ENCODE measurements at places on chromosomes 4 and X.

GRCh38 chrX:25519258-25519657 lies 503.5 kb upstream of the ARX start:
- no peak for DNase-seq

- no peak for DNase-seq
These were observed 61.9 kb upstream of the NFKB1 start for GRCh38 chr4:102439236-102439614.

DNA sequence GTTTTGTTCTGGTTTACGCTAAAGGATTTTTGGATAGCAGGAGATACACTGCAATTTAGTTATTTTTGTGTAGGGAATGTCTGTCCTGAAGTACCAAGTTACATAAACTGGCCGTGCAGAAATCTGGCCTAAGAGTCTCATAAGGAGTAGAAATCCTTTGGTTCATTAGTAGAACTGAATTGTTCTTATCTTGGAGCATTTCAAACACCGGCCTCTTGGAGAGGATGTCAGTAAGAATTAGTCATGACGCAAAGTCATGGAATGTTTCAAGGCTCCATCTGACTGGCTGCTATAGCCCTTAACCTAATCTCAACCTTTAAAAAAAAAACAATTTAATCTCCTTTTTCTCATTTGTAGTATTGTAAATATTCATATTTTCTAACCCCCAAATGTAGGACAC lies 15.2 kb downstream of the PDLIM3 start:
- no peak for DNase-seq

- no peak for DNase-seq
These were observed 46.8 kb downstream of the USP46 start for GRCh38 chr4:52612341-52612740.

- DNase-seq: no peak
These were observed 2.0 kb downstream of the NYX start for GRCh38 chrX:41449131-41449530.

DNA sequence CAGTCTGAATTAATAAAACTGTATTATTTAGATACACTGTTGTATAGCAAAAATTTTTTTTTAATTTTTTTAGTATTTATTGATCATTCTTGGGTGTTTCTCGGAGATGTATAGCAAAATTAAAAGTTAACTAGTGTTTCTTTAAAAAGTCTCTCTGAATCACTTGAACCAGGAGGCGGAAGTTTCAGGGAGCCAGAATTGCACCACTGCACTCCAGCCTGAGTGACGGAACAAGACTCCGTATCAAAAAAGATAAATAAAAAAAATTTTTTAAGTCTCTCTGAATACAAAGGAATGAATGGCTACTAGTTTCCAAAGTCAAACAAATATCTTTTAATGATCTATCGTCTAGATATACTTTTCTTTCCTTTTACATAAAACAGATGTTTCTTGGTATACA lies 64.4 kb downstream of the ELF2 start:
- no peak for DNase-seq

DNA sequence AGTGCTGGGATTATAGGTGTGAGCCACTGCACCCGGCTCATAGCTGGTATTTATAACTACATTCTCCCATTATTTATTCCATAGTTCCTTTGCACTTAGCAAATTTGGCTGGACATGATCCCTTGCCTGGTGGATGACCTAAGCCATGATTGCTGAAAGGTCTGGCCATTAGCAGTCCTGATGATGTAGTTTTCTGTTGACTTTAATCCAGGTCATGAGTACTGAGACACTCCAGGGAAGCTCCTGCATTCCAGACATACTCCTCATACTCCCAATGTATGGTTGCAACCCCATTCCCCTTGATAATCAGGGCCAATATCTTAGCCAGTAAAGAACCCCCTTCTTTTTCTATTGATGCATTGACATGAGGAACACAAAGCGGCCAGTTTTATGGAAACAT lies 24.4 kb upstream of the MGST2 start:
- no peak for DNase-seq

DNA sequence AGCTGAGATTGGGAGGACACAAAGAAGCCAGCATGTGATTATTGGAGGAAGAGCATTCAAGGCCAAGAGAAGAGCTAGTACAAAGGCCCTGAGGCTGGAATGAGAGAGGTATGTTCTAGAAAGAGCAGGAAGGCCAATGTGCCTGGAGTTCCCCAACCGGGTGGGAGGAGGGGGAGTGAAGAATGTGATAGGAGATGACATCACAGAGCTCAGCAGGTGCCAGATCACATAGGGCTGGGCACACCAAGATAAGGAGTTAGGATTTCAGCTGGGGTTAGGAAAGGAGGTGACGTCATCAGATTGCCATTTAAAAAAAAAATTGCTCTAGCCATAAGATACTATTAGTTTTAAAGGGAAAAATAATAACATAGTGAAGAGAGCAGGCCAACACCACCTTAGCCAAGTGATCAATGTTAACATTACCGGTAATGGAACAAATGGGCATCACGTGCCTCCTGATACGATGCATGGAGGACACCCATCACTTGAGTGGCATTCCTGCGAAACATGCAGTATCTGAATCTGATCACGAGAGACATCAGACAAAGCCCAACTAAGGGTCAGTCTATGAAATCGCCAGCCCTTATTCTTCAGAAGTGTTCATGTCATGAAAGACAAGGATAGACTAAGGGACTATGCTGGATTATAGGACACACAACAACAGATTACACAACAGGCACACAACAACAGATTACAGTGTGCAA lies 344.3 kb downstream of the BCOR start:
- DNase-seq: no peak

GRCh38 chr4:152014280-152014679 lies 253.5 kb upstream of the GATB start:
- no peak for DNase-seq

DNA sequence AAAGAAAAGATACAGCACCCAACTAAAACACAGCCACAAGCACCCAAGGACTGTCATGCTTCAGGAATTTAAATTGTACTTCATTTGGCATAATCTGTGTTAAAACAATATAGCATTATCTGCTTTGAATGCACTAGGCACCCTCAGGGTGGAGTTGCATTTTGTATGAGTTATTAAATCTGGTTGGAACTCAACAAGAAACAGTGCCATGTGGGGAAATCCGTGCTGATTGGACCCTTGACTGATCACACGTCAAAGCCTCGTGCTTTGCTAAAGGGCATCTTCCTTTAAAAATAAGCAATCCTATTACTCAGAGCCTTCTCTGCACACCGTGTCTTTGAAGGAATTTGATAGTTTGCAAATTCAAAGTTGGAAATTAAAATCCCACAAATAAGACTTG lies 35.4 kb downstream of the IGFBP7 start:
- no peak for DNase-seq

DNA sequence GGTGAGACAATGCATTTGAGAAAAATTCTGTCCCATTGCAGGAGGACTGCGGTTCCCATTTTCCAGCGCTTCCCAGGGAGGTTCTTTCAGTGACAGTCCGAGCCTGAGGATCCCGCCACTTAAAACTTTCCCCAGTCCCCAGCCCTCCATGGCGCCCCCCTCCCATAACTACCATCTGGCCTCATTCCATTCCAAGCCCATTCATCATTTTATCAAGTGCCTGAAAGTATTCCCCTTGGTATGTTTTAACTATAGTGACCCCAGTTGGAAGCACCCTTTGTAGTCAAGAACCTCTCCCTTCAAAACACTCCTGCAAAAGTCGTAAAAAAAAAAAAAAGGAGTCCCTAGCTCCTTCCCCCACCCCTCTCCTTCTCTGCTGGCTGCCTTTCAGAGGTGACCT lies 1.2 kb downstream of the RASL11B start:
- DNase-seq: no peak

- no peak for DNase-seq
These were observed 196.1 kb upstream of the GK2 start for GRCh38 chr4:79604152-79604551.

GRCh38 chrX:105653891-105654290 lies 168.4 kb upstream of the NRK start:
- no peak for DNase-seq

- DNase-seq: no peak
These were observed 186.7 kb upstream of the SLITRK2 start for GRCh38 chrX:145630806-145631435.

DNA sequence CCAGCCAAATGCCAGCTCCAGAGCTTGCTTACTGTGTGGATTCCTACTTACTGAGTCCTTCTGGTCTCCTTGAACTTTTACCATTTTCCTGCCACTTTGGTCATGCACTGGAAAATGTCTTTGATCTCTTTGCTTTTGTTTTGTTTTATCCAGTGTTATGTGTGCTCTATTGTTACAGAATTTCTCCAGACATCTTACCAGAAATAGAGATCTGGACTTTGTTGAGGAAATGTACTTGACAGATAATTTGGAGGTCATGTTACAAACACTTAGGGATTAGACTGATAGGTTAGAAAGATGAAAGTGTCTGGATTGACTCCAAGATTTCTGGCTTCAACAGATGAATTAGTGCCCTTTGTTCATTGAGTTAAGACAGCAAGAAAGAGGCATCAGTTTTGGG lies 5.7 kb upstream of the ZNF330 start:
- no peak for DNase-seq

DNA sequence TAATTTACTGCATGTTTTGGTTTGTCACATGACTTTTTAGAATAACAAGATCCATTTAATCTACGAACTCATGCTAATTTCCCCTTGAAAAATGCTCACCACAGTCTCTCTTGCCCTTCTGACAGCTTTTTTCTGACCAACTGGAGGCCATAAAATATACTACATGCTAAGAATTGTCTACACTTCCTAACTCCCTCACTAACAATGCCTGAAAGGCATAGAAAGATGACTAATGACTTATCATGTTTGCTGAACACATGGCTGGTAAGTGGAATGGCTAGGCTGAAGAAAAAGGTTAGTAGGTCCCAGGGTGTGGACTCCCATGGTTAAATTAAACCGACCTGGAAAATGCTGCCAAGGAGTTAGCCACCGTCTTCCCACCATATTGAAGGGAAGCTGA lies 309.9 kb downstream of the SPOCK3 start:
- no peak for DNase-seq

- DNase-seq: no peak
These were observed 298.3 kb downstream of the TRIML1 start for GRCh38 chr4:188437535-188437934.

GRCh38 chr4:108884596-108884995 lies 121.7 kb upstream of the ETNPPL start:
- DNase-seq: no peak

- no peak for DNase-seq
These were observed 182.2 kb downstream of the BMPR1B start for GRCh38 chr4:94939791-94940519.

DNA sequence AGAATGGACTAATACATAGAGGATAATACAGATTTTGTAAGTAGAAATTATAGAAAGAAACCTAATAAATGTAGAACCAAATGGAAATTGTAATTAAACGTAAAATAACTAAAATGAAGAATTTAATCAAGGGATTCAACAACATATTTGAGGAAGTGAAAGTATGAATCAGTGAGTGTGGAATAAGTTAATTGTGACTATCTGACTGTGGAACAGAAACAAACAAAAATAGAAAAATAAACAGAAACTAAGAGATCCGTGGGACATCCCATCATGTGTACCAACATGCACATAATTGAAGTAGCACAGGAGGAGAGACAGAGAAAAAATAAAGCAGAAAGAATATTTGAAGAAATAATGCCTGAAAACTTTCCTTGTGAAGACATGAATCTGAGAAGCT lies 208.6 kb upstream of the TACR3 start:
- no peak for DNase-seq

- no peak for DNase-seq
These were observed 211.8 kb downstream of the PPP3CA start for GRCh38 chr4:101135371-101136010.

- DNase-seq: no peak
These were observed 3.6 kb upstream of the PDE5A start for GRCh38 chr4:119632216-119632615.

DNA sequence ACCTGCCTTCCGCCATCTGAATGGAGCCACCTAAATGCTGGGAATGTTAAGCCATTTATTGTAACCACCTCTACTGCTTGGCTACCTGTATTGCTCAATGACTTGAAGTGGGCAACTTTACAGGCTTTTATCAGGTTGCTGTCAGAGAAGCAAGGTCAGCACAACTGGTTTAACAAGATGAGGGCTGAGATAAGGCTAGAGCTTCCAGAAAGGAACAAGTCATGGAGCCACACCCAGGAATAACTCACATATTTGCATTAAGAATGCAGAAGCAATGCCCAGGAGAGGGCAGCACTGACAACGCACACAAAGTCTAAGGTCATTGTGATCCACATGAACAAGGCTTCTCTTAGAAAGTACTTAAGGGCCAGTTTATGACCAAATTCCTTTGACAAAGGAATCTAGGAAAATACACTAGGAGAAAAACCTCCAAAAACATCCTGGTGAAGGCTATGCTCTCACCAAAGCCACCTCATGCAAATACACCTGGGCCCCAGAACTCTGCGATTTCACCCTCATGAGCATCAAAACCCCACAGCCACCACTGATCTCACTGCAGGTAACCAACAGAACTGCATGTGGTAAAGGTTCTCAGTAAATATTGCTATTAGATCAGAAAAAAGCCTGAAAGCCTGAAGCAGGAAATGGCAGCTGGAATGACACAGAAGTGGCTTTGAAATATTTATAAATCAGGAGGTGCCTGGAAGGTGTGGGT lies 15.0 kb upstream of the STS start:
- no peak for DNase-seq

DNA sequence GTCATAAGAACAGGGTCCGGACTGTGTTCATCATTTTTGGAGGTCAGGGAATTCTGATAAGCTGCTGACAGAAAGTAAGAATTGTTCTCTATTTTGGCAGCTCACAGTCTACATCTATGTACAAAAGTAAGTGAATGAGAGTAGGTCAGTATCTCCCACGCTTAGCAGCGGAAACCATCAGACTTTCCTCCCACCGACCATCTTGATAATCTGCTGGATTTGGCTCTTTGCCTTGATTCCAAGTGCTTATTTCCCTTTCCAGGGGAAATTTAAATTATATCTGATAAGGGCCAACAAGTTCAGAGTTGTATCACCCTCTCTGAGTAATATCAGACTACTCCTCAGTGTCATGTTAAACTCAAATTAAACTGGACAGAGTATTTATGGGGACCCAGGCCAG lies 118.0 kb downstream of the CAMK2D start:
- DNase-seq: no peak

- DNase-seq: no peak
These were observed 142.8 kb downstream of the SLIT2 start for GRCh38 chr4:20394512-20394911.

DNA sequence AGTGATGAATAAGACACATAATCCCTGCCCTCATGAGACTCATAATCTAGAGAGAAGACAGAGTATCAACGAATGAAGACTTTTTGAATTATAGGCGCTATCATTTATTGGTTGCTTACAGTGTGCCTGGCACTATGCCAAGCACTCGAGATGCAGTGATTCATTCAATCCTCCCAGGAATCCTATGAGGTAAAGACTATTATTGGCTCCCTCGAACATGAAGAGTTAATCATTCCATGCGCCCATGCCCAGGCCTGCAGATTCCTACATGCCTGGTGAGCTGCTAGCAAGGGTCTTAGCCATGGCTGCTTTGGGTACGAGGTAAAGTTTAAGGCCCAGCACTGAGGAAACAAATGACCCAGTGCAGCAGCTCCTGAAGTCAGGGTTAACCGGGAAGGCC lies 47.0 kb downstream of the TEX13B start:
- no peak for DNase-seq

- DNase-seq: no peak
These were observed 31.9 kb downstream of the SLC16A2 start for GRCh38 chrX:74453178-74453577.

Data from effector memory CD4-positive, alpha-beta T cell (primary cell).